ENCODE measurements at places on chromosomes 12 and 14.
A peak's percentile ranks its signal among the peaks of the same experiment; 100 is the strongest.

GRCh38 chr14:103523575-103523954 lies 935 bp upstream of the CKB start:
- no peak for DNase-seq

GRCh38 chr12:117119592-117120198 lies 20.5 kb upstream of the TESC start:
- DNase-seq: peak; percentile 52

- DNase-seq: no peak
Observed at GRCh38 chr14:98773814-98774213, 498.2 kb downstream of the BCL11B start.

- DNase-seq: no peak
Observed at GRCh38 chr14:47262801-47263200, 412.6 kb downstream of the MDGA2 start.

DNA sequence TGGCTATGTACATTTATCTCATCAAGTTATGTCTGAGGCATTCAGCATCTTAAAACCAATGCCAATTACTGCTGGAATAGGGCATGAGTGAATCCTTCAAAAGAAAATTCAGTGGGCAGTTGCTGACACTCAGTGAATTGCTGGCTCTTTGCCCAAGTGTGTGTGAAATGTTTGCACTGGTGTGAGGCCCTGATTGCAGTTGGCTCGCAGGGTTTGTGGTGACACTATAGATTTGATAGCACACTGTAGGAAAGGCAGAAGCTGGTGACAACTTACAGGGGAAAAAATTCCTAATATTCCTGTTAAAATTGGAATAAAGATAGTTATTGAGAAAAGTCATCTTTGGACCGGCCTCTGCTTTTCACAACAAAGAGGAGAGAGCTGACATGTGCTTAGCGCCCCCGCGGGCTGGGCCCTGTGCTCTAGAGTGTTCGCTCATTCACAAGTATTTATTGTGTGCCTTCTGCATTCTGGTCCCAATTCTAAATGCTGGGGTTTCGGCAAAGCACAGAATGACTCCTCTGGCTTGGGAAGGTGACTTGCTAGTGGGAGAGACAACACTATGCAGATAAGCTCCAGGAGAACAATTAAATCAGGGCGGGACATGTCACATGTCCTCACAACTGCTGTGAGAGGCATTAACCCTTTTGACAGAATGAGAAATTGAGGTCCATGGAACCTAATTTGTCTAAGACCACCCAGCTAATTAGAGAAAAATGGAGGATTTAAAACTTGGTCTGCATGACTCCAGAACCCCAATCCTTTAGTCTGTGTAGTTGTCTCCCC lies 418.7 kb downstream of the NPAS3 start:
- no peak for DNase-seq

- no peak for DNase-seq
Observed at GRCh38 chr14:24054324-24054641, 2.5 kb downstream of the CARMIL3 start.

DNA sequence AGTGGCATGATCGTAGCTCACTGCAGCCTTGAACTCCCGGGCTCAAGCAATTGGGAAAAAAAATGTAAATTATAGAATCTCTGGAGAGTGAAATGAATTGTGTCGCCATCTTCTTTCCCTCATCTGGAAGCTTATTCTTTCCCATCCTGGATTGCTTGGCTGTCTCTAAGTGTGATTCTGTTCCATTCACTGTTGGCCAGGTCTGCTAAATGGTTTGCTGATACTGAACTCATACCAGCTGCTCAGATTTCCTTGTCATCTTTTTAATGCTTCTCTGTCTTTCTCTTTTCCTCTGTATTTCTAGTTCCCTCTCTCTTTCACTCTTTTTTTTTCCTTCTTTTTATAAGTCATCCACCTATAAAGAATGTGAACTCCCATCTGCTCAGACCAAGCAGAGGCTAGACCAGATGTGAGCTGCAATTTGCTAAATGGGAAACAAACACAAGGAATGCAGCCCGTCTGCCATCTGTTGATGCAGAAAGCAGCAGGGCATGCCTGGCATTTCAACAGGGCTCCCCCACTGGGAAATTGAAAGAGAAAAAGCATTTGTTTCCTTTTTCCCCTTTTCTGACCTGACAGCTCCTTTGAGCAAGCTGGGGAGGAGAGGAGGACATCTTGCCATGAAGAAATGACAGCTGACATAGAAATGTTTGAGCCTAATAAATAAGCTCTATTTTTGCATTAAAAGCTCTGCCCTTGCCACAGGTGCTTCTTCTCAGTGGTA lies 1823.6 kb upstream of the FLRT2 start:
- no peak for DNase-seq

GRCh38 chr12:117328556-117329100 lies 32.8 kb downstream of the NOS1 start:
- DNase-seq: no peak

GRCh38 chr12:118420673-118421072 lies 44.3 kb downstream of the SUDS3 start:
- no peak for DNase-seq

DNA sequence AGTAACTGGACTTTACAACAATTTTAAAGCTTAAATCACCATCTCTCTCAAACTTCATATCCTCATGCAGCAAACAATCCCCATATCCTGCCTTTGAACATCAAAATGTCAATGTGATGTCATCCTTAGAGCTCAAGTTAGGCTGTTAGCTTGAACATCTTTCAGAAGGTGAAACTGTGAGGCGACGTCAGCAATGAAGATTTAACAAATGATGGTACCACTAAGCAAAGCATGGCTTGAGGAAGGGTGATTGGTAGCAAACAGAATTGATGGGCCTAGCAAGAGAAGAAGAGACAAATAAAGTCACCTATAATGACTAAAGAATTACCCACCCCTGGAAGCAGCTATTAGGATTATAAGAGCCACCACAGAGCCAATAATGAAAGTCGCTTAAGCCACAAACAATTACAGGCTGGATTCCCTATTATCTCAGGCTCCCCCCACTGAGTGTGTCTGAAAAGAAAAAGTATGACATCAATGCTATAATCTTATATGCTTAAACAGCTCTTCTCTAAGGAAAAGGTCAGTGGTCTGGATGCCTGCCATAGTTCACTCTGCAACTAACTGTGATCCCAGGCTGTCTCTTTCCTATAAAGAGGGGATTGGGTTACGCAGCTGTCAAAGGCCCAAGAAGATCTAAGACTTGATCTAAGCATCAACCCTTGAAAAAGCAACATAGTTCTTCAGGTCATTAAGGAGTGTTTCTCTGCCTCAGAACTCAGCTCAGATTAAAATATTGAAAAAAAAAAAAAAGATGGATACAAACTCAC lies 18.1 kb downstream of the EGLN3 start:
- no peak for DNase-seq

DNA sequence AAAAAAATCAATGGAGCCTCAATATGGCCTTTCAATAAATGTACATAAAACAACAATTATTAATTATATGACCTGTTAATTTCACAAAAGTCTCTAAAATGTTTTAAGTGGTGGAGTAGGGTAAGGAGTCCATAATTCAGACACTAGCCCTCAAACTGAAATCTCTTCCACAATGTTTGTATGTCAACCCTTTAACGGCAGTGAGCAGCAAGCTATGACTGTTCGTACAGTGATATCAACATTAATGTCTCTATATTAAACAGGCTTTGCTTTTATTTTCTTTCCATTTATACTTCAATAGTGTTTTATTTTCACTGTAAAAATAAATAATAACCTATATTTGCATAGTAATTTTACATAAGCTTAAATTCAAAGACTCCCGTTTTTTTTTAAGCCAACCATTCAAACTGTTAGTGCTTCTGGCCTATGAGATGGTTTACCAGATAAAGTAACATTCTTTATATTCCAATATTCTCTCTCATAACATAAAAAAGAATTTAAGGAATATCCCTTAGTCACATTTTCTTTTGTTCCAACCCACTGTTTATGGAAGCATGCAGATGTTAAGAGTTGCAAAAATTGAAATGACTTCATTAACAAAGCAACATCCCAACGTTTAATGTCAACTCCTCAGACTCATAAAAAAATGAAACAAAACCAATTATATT lies 2.3 kb downstream of the CDK17 start:
- no peak for DNase-seq

- DNase-seq: no peak
Observed at GRCh38 chr14:64704743-64705380, 638 bp downstream of the PLEKHG3 start.

GRCh38 chr12:95976416-95976832 lies 19.7 kb downstream of the HAL start:
- no peak for DNase-seq

DNA sequence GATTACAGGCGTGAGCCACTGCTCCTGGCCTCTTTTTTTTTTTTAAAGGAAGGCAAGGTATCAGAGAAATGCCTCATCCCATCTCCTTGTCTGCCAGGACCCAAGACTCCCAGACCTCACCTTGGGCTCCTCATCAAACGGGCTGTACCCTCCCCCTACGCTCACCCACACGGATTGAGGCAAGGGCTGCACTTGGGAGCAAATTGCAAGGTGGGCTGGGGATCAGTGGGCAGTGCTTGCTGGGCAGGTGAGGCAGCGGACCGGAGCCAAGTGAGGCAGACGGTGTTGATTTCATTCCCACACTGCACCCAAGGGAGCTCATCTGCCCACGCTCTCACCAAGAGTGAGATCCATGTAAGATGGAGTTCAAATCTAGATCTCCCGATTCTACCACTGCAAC lies 41.0 kb upstream of the DICER1 start:
- DNase-seq: no peak

- DNase-seq: no peak
Observed at GRCh38 chr14:74907744-74908143, 15.3 kb downstream of the RPS6KL1 start.

DNA sequence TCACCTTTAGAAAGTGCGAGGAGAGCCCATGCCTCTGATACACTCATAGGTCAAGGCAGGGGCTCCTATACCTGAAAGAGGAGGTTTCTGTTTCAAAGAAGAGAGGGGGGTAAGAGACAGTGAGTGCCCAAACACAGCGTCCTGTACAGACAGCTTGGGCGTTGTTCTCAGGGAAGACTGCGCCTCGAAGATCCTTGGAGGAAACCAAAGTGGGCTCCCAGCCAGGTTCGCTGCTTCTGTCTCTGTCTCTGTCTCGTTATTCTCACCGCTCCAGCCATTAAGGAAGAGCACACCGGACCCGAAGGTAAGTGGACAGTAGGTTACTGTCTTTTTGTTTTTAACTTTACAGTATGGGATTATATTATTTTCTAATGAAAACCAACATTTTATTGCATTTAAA lies 5.8 kb upstream of the IFI27 start:
- no peak for DNase-seq

DNA sequence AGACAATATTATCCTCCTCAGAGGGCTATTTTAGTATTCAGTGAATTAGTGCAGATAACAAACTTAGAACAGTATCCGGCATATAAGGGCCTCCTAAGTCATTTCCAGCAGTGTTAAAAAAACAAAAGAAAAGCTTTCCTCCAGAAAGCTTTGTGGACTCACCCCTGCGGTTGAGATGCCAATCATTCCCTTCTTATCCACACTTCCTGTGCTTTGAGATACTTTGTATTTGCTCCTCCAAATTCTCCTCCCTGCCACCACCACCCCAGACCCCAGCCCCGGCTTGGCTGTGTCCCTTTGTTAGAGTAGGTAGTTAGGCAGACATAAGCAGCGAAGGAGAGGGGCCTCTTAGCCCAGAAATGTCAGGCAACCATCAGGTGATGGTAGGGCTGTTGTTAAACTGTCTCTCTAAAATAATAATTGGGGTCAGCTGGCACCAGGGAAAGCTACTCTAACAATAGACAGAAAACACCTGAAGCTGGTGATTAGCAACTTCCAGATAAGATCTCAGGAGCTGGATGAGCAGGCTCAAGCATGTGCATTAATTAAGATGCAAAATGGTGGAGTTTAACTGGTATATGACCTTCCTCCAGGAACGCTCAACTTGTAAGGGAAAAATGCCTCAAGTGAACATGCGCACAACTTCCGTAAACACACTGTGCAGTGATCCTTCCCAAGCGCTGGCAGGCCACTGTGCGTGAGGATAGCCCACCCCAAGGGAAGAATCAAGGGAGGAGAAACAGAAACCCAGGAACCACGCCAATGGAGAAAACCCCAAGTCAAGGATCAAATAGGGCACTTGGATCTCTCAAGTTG lies 152.1 kb upstream of the EEA1 start:
- DNase-seq: no peak

GRCh38 chr14:61527325-61528100 lies 167.8 kb upstream of the HIF1A start:
- no peak for DNase-seq

GRCh38 chr12:32988982-32989381 lies 92.4 kb upstream of the PKP2 start:
- no peak for DNase-seq

GRCh38 chr12:106760184-106760531 lies 14.3 kb upstream of the RIC8B start:
- peak; percentile 89 for DNase-seq

DNA sequence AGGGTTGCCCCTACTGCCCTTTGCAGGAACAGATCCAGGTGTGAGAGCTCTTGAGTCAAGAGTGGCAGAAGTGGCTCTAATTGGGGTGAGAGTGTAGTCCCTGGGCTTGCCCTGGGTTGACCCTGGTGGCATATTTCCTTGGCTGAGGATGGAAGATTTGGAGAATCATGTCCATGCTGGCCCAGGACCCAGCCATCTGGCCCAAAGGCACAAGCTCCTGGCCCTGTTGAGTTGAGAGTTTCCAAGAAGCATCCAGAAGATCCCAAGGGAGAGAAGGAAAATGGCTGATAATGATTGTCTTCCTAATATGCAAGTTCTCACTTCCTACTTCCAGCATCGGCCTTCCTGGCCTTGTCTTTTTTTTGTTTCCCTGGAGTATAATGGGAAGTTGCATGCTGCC lies 55.5 kb upstream of the SRSF5 start:
- DNase-seq: no peak

DNA sequence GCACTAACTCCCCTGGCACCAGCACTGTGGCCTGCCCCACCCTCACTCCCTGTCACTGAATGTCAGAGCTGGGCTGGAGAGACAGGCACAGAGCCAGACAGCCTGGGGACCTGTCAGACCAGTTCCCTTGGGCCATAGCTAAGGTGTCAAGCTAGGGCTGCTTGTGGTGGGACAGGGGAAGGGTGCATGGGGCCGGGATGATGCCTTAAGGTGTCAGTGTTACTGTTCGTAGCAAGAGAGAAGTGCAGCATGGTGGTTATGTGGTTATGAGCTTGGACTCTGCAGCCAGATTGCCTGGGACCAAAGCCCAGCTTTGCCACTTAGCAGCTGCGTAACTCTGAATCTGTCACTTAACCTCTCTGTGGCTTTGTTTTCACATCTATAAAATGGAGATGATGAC lies 3.8 kb downstream of the RAPGEF3 start:
- peak; percentile 66 for DNase-seq

Measured in GM12865 (cell line).